ENCODE measurements at places on chromosomes 5 and 9. TPM values are rescaled to one million over a fixed set of nuclear protein-coding genes. Genes with fewer than 3 reads are reported as not detected.

MRPL36 gene
- total RNA-seq = 35.7 TPM

GRCh38 chr9:7333719-7334118, 465.9 kb downstream of the DMAC1 start:
- no peak for DNase-seq

DNA sequence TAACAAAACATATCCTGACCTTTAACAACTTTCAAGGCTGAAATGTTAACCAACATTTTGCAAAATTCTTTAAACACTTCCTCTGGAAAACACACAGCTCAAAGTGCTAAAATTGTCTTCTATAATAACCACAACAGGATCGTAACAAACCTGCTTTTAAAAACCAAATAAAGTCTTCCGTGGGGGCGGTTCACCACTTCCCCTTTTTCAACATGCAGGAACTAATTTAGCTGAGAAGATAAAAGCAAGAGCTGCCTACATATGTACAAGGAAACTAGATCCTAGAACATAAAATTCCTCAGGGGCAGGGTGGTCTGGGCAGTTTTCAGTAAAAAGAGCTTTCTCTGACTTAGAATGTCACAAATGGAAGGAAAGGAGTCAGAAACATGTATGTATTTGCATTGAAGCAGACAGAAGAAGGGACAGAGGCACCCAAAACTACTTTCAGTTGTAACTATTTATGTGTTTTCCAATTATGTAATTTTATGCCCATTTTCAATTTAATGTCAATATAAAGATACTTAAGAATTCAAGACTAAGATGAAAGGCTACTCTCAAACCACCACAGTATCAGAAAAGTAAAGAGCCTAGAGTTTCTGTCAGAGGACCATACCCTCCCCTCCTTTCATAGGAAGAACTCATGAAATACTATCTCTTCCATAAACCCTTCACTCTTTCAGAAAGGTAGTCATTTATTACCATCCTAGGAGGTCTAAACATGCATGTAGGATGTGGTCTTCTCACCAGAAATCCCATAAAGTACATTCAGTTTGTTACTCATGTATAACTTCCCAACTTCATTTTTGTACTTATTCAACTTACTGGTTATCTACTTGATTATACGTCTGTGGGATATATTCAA, 185.9 kb upstream of the RASA1 start:
- DNase-seq = no peak

DNA sequence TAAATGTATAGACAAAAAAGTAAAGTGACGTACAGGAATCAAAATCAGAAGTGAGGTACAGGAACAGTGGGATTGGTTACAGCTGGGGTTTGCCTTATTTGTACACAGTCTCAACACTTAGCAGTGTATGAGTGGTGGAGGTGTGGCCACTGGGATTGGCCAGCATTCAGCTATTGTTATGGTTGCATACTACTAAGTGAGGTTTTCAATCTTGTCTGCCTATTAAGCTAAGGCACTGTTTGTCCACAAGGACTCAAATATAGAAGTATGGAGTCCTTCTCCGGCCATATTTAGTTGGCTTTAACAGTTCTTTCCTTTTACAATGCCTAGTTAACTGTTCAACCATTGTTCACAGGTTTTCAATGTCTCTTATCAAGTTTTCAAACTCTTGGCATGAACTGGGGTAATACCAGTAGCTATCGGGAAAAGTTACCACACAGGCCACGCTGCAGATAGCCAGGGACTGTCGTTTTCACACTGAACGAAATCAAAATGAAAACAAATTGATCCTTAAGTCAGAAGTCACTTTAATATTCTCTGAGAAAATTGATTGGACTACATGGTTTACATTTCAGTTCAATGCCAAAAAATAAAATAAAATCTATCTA, 176.0 kb upstream of the FREM1 start:
- no peak for DNase-seq
